ENCODE measurements at places on chromosomes 13 and 19.

- DNase-seq = no peak
Measured at GRCh38 chr13:24166561-24166960, 6.0 kb downstream of the SPATA13 start.

DNA sequence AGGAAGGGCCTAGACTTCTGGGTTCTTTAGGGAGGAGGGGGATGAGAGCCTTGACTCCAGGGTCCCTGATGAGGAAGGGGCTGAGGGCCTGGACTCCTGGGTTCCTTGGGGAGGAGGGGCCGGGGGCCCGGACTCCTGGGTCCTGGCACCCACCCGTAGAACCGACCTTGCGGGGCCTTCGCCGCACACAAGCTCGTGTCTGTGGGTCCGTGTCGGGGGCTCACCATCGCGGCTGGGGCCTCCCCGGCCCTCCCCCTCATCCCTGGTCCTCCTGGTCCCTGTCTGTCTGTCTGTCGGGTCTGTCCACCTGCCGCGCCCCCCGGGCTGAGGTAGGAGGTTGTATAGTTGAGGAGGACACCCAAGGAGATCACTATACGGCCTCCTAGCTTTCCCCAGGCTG, 662 bp upstream of the SPACA6 start:
- DNase-seq = no peak

- no peak for DNase-seq
Measured at GRCh38 chr13:113730258-113730691, 28.8 kb upstream of the TMEM255B start.

- no peak for DNase-seq
Measured at GRCh38 chr19:39296906-39297305, 699 bp downstream of the IFNL1 start.

DNA sequence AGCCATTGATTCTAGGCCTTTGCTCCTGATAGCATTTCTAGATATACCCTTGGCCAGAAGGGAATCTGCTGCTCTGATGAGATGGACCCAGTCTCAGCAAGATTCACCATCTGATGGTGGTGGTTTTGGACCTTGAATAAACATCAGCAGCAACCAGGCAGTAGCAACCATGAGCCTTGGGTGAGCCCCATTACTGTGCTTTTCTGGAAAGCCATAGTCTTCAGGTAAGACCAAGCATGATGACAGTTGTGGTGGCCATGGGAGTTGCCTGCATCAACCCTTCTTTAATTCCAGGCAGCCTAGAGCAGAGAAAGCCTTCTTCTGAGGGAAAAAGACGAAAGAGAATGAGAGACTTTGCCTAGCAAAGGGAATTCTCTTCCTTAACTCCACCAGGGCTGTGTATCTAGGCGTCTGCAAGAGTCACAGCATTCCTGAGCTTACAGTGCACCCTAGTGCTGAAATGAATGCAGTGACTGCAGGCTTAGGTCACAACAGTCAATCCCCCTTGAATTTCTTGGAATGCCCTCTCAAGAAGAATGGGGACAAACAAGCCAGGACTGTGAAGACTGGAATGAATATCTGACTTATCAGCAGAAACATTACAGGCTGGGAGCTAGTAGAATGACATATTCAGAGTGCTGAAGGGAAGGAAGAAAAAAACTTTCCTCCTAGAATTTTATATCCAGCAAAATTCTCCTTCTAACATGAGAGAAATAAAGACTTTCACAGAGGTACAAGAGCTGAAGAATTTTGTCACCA, 942.4 kb upstream of the PCDH20 start:
- no peak for DNase-seq

DNA sequence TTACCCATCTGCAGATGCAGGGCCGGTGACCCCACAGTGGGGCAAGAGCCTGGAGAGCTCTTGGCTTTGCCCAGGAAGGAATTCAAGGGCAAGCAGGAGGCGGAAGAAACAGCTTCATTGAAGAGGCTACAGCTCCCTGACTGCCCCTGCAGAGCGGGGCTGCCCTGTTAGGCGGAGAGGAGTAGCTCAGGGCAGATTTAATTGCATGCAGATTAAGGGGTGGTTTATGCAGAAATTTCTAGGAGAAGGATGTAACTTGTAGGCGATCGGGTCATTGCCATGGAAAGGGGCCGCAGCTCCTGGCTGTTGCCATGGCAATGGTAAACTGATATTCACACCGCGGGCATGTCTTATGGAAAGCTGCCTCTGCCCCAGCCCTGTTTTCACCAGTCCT, 94.1 kb downstream of the ATP11A start:
- DNase-seq = no peak

- no peak for DNase-seq
Measured at GRCh38 chr13:69579351-69579750, 528.3 kb upstream of the ATXN8OS start.

DNA sequence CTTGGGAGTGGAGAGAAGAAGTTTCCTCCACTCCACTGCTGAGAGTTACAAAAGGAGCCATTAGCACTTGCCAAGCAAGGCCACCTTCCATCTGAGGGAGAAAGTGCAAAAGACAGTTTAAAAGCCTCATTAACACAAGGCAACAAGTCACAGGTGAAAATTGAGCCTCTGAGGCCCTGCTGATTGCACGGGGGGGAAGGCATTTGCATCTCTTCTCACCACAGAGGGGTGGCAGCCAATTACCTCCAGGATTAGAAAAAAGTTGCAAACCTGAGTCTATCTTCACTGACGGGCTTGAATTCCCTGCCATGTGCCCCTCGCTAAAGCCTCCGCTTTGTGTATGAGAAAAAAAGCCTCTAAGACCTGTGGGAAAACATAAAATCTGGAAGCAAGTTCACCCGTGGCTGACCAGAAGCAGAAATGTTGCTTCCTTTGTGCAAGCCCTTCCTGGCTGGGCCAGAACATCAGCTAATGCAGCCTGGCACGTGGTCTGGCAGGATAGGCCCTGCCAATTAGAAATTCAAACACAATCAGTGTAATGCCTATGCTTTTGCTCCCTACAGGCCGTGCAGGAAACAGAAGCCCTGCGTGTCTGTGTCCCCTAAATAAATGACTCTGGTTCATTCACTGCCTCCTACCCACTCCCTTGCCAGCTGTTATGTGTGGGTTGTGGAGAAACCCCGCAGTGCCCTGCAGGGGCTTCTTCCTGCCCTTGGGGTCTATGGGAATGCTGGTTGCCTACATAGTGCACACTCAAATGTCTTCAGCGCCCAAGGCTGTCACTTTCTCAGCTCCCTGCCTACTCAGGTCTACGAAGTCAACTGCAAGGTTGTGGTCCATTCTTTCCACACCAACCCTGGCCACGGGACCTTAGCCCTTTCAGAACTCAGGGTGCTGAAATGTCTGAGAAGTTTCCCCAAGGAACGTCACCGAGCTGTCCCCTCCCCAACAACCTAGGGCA, 150.2 kb downstream of the UQCRFS1 start:
- no peak for DNase-seq
